Left colon (tissue), 2 donors: ENCODE measurements at places on chromosomes 2 and 18. TPM values are rescaled to one million over a fixed set of nuclear protein-coding genes. Genes with fewer than 3 reads are reported as not detected.

The SALL3 gene
- total RNA-seq = not detected

The KCNG3 gene
- total RNA-seq = 5.9 TPM

GRCh38 chr2:190763901-190764514 lies 115.1 kb downstream of the NAB1 start:
- no peak for DNase-seq

GRCh38 chr2:129847043-129847442 lies 132.4 kb upstream of the RAB6C start:
- no peak for DNase-seq

DNA sequence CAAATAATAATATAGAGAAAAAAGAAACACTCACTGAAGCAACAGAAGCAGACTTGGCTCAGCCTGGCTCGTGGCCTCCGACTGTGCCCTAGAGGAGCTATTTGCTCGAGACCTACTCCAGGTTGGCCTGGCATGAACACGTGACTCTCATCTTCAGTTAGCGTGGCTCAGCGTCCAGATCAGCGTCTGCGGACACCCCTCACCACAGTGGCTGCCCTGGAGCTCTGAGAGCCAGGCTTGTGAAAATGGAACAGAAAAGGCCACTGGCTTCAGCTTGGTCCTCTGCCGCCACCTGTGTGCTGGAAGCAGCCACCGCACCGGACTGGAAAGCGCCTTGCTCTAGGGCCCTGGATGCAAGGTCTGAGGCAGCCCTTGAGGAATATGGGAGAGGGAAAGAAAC lies 1184.0 kb upstream of the GYPC start:
- peak; percentile 28 for DNase-seq

- DNase-seq = no peak
Measured at GRCh38 chr2:190553254-190553653, 18.7 kb upstream of the NEMP2 start.

DNA sequence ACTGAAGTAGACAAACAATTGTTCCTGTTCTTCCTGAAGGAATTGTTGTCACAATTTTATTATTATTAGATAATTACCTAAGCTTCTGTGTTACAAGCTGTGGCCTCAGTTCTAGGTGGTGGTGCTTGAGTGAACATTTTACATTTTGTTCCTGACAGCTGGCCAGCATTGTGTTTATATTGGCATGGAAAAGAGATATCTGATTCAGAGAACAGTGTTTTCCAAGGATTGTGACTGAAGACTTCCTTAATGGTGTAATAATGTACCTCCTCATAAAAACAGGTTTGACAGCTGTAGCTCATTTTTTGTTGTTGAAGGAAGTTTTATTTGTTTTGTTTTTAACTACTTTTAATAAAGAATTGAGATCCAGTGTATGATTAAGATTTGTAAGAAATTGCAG lies 95.2 kb downstream of the EPB41L5 start:
- peak; percentile 50 for DNase-seq

DNA sequence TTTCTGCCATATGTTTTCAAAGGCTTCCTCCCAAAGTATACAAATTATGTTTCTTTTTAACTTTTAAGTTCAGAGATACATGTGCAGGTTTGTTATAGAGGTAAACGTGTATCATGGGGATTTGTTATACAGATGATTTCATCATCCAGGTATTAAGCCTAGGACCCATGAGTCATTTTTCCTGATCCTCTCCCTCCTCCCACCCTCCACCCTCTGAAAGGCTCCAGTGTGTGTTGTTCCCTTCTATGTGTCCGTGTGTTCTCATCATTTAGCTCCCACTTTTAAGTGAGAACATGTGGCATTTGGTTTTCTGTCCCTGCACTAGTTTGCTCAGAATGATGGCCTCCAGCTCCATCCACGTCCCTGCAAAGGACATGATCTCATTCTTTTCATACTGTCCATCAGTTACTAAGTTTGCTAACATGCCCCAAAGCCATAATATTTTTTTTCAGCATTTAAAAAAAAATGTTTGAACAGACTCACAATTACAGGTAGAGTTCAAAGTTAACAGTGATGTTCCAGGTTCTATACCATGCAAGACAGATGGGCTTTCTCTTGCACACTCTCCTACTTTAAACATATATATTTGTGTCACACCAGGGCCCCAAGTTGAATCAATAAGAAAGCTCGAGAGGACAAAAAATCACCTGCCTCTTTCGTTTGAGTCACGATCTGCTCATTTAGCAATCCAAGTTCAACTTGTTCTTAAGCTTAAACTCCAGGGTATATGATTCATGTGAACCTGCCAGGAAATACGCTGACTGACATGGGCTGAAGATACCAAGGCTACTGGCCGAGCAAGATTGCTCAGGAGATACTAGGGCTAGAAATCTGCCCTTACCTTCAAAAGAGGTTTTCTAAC lies 77.6 kb downstream of the AP1S3 start:
- DNase-seq = no peak

GRCh38 chr18:10143596-10143995 lies 229.8 kb downstream of the VAPA start:
- no peak for DNase-seq

GRCh38 chr2:206939340-206939739 lies at the start of gene CPO:
CPO (plus strand) TSS chr2:206939518; CDS start chr2:206939600, 82 bp downstream.
- DNase-seq = no peak

GRCh38 chr2:237319086-237319820 lies 94.7 kb downstream of the COL6A3 start:
- DNase-seq = no peak
